ENCODE measurements at places on chromosomes 6 and 20. TPM values are rescaled to one million over a fixed set of nuclear protein-coding genes. Genes with fewer than 3 reads are reported as not detected.

The DNMT3B gene
- total RNA-seq = 1,016 TPM

The TMEM244 gene
- not detected for total RNA-seq

The LRRN4 gene
- 0.61 TPM for total RNA-seq

The SLC9A8 gene
- total RNA-seq = 6.2 TPM

The MYT1 gene
- 2.0 TPM for total RNA-seq

The GSTA2 gene
- total RNA-seq = not detected

The BPIFB2 gene
- not detected for total RNA-seq

The VNN1 gene
- not detected for total RNA-seq

The PTPRT gene
- 2.1 TPM for total RNA-seq

The R3HDML gene
- not detected for total RNA-seq

The LTA gene
- not detected for total RNA-seq

The TRIM10 gene
- total RNA-seq = not detected

The TCF21 gene
- not detected for total RNA-seq

The LPA gene
- 0.19 TPM for total RNA-seq

The HINT3 gene
- total RNA-seq = 7.7 TPM

The TMC2 gene
- total RNA-seq = not detected

The SLC25A27 gene
- total RNA-seq = 9.5 TPM

The PPARD gene
- total RNA-seq = 14.9 TPM

The SLC44A4 gene
- 2.5 TPM for total RNA-seq

The PACRG gene
- not detected for total RNA-seq

The C6orf118 gene
- total RNA-seq = 0.58 TPM

The CD109 gene
- 4.9 TPM for total RNA-seq

The LAMA2 gene
- 3.6 TPM for total RNA-seq

The MYBL2 gene
- 207 TPM for total RNA-seq

The NELFCD gene
- total RNA-seq = 56.3 TPM

The DDO gene
- not detected for total RNA-seq

The TGM2 gene
- total RNA-seq = 1.0 TPM

The HLA-F gene
- total RNA-seq = 9.6 TPM

The RCAN2 gene
- total RNA-seq = 8.1 TPM

The CNBD2 gene
- total RNA-seq = 1.8 TPM

The NR2E1 gene
- total RNA-seq = not detected

The CYP24A1 gene
- not detected for total RNA-seq

The PLEKHG1 gene
- 2.2 TPM for total RNA-seq

The KHDC3L gene
- 0.42 TPM for total RNA-seq

The MEP1A gene
- not detected for total RNA-seq
